Suprapubic skin (tissue), 4 donors: ENCODE measurements at places on chromosomes 1 and 21. TPM values are rescaled to one million over a fixed set of nuclear protein-coding genes. Genes with fewer than 3 reads are reported as not detected.

SPOCD1 gene
- not detected for total RNA-seq

MXRA8 gene
- 22.0 TPM for total RNA-seq

OLFML2B gene
- total RNA-seq: 2.7 TPM

MRAP gene
- total RNA-seq: 0.98 TPM

CD160 gene
- not detected for total RNA-seq

PTPRC gene
- total RNA-seq: 8.6 TPM

LDLRAD1 gene
- total RNA-seq: not detected

VAV3 gene
- 152 TPM for total RNA-seq

DNA sequence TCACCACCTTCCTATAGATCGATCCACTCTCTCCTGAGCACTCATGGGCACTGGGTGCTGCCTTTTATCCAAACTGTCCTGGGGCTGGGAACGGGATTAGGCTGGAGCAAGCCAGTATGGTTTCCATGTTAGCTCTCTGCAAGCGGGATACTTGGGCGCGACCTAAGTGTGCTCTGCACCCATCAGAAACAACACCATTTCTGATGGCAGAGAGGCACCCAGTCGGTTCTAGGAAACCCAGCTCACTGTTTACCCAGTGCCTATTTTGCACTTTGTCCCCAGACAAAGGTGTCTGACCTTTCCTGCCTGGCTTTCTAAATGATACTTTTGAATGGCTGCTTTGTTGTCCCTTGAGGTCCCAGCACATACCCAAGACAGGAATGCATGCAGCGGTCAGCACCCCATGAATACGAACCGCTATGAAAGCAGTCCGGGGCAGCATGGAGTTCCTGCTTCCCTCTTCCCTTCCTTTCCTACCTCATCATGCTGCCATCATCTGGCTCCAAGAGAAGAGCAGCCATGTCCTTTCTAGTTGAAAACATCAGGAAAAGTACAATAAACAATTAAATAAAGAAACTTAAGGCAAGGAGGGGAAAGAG, 83.9 kb downstream of the TRABD2B start:
- DNase-seq: no peak

DNA sequence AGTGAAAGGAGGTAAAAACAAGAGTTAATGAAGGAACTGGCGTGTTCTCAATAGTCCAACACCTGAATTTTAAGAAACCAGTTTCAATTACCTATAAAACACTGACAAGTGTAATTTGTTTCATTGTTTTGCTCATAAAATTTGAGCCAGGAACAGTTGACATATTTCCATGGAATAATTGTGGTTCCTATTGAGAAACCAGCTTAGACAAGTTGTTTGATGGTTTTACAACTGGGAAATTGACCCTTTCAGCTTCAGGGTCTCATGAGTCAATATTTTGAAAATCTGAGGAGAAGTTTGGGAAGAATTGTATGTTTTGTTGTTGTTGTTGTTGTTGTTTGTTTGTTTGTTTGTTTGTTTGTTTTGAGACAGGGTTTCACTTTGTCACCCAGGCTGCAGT, 69.1 kb upstream of the GADD45A start:
- DNase-seq: no peak

DNA sequence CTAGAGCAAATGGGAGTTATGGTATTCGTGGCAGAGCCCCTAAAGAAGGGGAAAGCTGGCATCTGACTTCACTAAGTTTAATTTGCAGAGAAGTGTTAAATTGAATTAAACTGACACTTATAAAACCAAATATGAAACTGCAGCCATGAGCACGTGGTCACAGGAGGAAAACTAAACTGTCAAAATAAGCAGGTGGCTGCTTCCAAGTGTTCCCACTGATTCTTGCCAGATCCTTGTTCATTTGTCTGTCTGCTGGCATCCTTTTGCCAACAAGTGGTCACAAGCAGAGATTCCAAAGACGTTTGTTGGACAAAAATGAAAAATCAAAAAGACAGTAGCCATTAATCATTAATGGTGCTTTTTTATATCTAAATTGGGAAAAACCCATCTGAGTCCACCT, 6.5 kb upstream of the CELA2B start:
- DNase-seq: no peak

GRCh38 chr1:172682812-172683211, 23.9 kb downstream of the FASLG start:
- DNase-seq: no peak

DNA sequence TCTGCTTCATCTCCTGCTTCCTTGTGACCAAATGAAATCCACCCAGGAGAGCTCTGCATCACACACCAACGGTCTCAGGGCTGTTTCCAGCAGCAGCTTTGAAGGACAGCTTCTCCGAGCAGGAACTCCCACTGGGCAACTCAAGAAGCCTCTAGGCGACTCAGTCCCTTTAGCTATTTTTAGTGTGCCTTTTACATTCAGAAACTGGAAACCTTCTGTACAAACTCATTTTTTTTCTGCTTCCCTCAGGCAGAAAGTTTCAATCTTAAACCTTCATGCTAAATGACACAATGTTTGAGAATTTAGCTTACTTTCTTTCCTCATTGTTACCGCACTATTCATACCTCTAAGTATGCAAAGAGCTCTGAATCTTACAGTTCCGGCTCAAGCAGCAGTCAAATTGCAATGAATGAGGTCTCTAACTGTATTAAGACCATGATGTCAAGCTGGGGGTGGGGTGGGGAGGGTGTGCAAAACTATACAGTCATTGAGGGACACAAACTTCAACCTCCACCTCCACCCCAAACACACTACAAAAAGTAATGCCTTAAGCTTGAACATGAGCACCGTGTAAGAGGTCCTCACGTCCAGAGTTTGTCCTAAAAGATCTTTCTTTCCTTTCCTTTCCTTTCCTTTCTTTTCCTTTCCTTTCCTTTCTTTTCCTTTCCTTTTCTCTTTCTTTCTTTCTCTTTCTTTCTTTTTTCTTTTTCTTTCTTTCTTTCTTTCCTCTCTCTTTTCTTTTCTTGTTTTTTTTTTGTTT, 16.4 kb upstream of the TARBP1 start:
- no peak for DNase-seq

DNA sequence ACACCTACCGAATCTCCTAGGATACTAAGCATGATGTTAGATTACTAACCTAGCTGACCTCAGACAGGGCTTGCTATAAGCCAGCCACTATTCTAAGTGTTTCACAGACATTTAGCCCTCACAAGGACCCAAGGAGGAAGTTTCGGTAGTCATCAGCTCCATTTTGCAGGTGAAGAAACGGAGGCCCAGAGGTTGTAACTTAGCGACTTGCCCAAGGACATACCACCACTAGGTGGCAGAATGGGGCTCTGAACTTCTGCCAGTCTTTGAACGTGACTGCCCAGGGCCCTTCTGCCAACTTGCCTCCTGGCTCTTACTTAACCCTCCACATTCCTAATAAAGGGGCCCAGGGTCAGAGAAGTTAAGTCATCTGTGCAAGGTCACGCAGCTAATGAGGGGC, 283.5 kb downstream of the C1orf94 start:
- DNase-seq: no peak

DNA sequence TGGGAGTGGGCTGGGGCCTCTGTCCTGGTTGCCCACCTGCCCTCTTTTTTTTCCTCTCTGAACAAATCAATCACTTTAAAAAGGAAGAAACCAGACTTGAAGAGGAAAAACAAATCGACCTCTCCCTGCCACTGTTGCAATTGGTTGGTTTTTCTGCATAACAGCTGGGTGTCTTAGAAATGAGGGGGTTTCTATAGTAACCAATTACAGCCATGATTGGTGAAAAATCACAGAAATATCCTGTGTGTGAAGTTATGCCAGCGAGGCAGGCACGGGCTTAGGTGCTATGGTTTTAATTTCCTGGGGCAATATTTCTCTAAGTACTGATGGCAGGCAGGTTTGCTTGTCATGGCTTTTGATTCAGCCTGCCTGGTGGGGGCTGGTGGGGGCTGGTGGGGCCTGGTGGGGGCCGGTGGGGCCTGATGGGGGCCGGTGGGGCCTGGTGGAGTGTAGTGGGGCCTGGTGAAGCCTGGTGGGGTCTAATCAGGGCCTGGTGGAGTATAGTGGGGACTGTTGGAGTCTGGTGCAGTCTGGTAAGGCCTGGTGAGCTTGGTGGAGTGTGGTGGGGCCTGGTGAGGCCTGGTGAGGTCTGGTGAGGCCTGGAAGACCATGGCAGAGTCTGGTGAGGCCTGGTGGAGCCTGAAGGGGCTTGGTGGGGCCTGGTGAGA, 54.6 kb downstream of the AJAP1 start:
- no peak for DNase-seq

- DNase-seq: no peak
Observed at GRCh38 chr1:168966217-168966616, 140.3 kb upstream of the ATP1B1 start.

DNA sequence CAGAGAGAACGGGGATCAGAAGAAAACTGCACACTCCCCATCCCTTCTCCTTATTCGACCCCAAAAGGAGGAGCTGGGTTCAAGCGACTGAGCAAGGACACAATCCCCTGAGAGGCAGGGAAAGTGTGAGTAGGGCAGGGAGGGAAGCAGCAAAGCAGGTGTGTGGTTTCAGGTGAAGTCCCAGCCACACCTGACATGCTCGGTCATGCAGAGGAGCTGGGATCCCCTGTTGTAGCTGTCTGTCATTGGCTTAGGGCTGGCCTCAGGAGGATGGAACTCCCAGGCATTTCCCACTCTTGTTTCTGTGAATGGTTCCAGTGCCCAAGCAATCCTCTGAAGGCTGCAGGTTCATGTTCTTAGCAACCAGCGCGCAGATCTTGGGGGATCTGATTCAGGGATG, 150.7 kb downstream of the DSCAM start:
- no peak for DNase-seq

- DNase-seq: no peak
Observed at GRCh38 chr1:17113963-17114362, 5.3 kb downstream of the PADI2 start.

GRCh38 chr1:225406976-225407725, 20.7 kb downstream of the LBR start:
- no peak for DNase-seq

GRCh38 chr1:52530563-52531144, 22.2 kb downstream of the TUT4 start:
- DNase-seq: no peak

DNA sequence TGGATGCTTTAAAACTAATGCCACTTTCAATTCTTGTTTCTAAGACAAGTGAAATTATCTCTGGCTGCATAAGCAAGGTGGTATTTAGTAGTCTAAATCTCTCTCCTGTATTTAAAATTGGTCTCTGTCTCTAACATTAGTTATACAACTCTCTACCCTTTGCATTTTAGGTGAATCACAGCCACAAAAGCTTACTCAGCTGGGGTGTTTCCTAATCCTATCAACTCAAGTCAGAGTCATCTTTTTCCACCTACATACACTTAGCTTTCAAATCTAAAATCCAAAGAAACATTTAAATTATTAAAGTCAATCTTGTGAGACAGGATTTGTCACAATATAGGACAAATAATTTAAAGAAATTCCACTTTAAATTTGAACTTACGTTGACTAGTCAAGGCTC, 255.1 kb upstream of the CXADR start:
- DNase-seq: no peak

GRCh38 chr1:66383611-66384010, 150.3 kb upstream of the SGIP1 start:
- DNase-seq: no peak

- DNase-seq: no peak
Observed at GRCh38 chr1:155968670-155969069, 9.7 kb downstream of the ARHGEF2 start.

GRCh38 chr1:208108646-208109330, 135.4 kb downstream of the PLXNA2 start:
- no peak for DNase-seq

DNA sequence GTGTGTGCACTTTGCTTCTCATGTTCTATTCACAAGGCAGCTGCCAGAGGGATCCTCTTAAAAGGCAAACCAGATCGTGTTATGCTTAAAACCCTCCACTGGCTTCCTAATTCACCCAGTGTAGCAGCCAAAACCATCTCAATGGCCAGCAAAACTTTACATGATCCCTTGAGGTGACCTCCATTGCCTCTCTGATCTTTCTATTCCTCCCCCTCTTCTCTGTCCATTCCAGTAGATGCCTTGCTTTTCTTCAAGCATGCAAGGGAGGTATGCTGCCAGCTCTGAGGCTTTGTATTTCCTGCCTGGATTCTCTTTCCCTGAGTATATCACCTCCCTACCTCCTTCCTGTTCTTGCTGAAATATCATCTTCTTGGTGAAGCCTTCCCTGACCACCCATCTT, 93.2 kb upstream of the KCNK2 start:
- DNase-seq: no peak

- no peak for DNase-seq
Observed at GRCh38 chr1:168834225-168834872, 105.3 kb upstream of the DPT start.

DNA sequence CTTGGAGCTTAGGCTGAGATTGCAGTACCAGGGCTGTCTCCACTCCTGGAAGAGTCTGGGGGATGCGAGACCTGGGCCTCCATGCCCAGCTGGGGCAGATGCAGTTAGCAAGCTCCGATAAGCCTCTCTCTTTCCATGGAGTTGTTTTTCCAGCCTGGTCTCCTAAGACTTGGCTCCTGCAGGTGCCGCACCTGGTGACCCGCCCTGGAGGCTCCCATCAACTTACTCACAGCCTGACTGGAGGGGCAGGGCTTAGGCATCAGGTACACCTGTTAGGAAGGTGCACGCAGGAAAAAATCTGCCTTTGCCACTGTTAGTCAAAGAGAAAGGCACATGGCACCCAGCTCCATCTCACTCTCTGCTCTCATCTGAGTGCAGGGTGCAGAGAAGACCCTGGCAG, 198.1 kb upstream of the TMEM51 start:
- no peak for DNase-seq

- no peak for DNase-seq
Observed at GRCh38 chr1:50976111-50976889, 6.3 kb downstream of the CDKN2C start.

- DNase-seq: no peak
Observed at GRCh38 chr1:15445390-15446122, 7.3 kb downstream of the CTRC start.

GRCh38 chr1:226722240-226722900, 16.7 kb downstream of the ITPKB start:
- DNase-seq: no peak

DNA sequence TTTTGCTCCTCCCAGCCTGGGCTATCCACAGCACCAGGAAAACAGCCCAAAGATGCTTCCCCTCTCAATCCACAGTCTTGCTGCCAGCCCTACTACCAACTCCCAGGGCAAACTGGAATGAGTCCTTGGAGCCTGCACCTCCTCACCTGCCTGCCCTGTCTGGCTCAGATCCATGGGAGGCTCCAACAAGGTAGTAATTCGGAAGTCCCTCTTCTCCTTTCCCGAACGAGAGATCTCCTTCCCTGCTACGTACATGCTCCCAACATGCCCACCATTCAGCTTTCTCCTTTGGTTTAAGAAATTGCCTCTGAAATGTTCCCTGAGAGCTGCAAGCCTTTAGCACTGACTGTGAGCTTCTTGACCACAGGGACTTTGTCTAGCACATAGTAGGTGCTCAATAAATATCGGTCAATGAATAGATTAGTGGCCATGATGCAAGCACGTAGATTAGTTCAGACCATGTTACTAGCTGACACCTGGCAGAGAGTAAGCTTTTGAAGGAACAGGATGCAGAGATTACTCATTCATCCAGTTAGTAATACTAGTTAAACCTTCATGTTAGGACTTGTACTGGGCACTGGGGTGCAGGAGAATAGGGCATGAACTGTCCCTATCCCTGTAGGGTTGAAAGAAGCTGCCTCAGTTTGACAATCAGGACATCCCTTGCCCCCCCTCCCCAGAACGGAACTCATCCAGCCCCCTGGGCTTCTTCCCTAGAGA, 80.1 kb downstream of the DISP3 start:
- DNase-seq: no peak
